ENCODE measurements at places on chromosomes 5 and 9.

GRCh38 chr9:121026260-121026691 is 23.8 kb downstream of the C5 start:
- DNase-seq, result no peak

- DNase-seq, result no peak
These were observed 2.5 kb downstream of the FREM1 start for GRCh38 chr9:14907696-14908095.

GRCh38 chr5:133742431-133742988 is 130.2 kb upstream of the FSTL4 start:
- no peak for DNase-seq

DNA sequence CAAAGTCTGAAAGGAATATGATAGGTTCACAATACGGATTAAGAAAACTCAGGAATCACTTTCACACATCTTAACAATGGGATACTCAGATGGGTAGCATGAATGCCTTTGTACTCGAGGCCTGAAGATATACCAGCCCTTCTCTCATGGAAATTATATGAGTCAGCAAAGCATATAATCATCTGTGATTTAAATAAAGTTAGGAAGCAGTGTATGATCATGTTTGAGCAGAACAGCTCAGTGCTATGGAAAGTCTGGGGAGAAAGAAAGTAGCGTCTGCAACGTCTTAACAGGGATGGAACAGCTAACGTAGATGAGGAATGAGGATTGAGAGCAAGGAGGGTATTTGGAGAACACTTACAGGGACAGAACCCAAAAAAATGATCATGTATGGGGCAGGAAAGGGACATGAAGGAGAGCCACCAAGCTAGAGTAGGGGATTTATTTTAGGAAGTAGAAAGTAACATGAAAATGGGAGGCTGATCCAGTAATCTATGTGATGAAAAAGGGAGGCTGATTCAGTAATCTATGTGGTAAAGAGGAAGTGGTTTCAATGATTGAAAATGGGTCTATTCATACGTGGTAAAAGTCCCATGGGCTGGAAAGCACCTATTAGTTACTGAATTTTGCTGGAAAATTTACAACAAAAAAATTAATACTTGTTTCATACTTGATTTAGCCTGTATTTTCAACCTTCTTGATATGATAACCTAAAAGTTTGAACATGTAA is 85.9 kb downstream of the GNA14 start:
- DNase-seq, result no peak

DNA sequence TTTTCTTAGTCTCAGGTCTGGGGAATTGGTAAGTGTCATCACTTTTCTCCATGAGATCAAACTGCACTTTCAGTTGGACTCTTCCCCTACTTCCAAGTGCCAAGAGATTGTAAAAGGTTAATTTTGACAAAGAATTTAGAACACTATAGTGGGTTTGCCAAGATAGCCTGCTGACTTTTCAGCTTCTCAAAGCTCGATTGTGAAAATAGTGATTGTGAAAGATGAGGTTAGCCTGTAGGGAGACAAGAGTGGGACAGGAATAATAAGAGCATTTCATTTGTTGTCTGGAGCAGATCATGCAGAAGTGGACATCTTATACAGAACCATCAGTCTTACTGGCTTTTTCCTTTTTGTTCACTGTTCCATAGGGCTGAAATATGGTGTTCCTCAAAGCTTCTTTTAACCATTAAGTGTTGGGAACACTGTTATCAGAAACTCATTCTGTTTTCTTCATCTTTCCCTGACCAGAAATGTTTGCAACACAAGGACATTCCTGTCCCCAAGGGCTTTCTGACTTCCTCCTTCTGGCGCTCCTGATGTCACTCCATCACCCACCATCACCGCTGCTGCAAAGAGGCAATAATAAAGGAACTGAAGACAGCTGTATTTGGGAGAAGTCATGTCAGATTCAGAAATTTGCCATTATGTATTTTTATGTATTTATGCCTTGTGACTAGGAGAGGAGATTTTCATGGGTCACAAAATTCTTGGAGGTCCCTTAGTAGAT is 11.6 kb upstream of the SPTAN1 start:
- DNase-seq, result no peak

- no peak for DNase-seq
These were observed 54.3 kb upstream of the MEGF10 start for GRCh38 chr5:127236254-127236653.

GRCh38 chr9:89185980-89186379 is 7.4 kb upstream of the SHC3 start:
- DNase-seq, result no peak

- no peak for DNase-seq
These were observed 563.3 kb downstream of the IRX1 start for GRCh38 chr5:4158750-4159447.

- DNase-seq, result no peak
These were observed 92.3 kb upstream of the FANCC start for GRCh38 chr9:95409650-95410426.

DNA sequence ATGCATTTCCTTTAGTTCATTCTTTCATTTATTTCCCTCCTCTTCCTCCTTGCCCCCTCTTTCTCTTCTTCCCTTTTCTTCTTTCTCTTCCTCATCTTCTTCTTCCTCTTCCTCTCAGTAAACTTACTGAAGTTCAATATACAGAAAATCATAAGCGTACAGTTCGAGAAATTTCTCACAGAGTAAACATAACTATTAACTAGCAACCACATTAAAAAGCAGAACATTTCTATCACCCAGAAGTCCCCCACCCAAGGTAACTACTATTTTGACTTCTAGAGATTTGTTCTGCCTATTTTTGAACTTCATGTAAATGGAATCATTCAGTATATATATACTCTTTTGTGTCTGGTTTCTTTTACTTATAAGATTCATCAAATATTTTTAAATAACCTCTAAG is 48.2 kb downstream of the TNFAIP8 start:
- DNase-seq, result no peak

DNA sequence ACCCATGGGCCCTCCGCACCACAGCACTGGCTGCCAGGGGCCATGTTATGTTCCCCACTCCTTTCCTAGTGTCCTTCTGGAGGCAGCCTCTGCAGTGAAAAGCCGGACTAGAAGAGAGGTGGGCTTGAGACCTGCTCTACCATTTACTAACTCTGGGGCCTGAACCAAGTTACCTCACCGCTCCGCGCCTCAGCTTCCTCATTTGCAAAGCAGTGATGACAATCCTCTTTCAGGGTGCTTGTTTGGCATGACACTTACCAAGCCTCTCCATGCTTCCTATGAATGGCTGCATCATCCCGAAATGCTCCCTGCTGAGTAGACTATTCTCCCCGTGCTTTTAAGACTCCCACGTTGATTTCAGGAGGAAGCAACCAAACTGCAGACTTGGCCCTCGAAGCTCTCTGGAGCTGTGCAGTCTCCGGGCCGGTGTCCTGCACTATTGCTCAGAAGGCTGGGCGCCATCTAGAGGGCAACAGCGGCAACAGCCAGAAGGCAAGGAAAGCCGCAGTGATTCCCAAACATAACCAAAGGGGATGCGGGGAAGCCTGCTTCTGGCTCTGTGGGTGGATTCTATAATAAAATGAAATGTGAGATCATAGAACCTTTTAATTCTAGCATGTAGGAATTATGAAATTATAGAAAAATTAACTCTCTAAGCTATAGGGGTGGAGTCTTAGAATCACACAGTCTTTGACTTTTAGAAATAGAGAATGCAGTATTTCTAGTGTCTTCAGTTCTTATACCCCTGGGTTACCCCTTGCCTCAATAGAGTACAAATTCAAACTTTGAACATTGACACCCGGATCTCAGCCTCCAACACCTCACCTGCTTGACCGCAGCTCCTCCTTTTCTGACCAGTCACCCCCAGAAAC is 599.8 kb upstream of the BRINP1 start:
- peak; percentile 87 for DNase-seq

DNA sequence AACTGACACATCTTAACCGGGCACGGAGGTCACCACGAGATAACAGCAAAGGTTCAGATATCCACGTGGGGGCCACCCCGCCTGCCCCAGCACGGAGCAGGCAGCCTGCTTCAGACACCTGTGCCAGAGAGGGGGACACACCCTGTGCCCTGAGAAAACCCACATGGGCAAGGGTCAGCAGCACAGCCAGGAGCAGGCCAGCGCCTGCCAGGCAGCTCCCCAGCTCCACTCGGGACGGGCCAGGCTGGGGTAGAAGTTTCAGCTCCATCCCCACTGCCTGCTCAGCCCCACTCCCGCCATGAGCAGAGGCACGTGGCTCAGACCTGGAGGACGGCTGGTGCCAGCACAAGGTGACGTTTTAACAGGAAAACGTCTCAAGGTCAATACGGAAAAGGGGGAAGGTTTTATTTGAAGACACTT is 22.2 kb downstream of the SLC12A7 start:
- DNase-seq, result no peak

- DNase-seq, result no peak
These were observed 38.3 kb downstream of the PNPLA7 start for GRCh38 chr9:137511758-137512463.

- DNase-seq, result no peak
These were observed 13.4 kb upstream of the SLC25A51 start for GRCh38 chr9:37917313-37917731.

DNA sequence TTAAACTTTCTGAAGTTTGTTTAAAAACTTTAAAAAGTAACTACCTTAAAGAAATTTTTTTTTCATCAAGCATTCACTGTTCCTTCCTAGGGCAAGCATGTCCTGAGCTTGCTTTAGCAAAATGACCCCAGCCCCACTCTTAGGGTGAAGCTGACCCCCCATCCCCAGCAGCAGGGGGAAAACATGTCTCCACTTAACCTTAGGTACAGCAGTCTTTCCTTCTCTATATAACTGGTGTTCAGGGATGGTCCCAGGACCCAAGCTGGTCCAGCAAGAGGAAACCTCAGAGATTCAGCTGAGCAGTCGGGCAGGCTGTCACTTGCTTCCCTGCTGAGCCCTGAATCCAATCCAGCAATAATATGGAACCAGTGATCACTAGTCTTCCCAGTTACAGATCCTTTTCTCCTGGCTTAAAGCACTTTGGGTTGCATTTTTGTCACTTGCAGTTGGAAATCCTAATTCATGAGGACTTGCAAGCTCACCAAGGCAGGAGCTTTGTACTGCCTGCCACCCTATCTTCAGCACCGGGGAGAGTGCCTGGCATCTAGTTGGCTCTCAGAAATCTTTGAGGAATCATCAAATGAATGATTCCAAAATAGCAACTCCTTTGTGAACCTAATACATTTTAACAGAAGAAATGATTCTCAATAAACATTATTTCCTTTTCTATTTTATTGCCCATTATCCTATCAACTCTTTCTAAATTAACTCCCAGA is 91.2 kb downstream of the FSTL4 start:
- DNase-seq, result peak; percentile 15

DNA sequence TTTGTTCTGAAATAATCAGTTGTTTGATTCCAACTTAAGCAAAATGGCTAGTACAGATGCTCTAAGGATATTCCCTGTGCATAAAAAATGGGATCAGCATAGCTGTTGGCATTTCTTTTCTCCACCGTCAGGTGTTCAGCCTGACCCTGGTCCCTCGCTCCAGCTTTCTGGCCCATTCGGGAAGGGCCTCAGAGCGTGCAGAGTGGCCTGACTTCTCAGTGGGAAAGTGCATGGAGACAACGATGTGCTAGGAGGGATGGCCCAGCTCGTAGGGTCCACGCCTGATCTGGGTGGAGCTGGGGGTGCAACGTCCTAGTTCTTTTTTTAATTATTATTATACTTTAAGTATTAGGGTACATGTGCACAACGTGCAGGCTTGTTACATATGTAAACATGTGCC is 319.1 kb upstream of the IRX4 start:
- DNase-seq, result no peak

DNA sequence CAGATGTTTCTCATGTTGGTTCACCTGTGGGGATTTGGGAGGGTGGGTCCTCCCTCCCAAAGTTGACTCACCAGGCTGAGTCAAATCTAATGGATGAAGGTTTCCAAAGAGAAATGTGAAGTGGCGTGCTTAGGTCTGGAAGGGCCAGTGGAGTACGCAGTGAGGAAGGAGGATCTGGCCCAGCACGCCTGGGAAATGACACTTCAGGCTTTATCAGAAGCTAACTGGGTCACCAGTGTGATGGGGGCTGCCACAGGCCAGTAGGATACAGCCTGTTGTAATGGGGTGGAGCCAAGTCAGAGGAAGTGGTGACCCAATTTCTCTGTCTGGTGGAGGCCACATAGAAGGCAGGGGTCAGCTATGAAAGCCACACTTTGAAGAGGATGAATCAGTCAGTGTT is 18.0 kb downstream of the POLR1E start:
- DNase-seq, result no peak

GRCh38 chr5:116546033-116546742 is 28.4 kb downstream of the SEMA6A start:
- no peak for DNase-seq

DNA sequence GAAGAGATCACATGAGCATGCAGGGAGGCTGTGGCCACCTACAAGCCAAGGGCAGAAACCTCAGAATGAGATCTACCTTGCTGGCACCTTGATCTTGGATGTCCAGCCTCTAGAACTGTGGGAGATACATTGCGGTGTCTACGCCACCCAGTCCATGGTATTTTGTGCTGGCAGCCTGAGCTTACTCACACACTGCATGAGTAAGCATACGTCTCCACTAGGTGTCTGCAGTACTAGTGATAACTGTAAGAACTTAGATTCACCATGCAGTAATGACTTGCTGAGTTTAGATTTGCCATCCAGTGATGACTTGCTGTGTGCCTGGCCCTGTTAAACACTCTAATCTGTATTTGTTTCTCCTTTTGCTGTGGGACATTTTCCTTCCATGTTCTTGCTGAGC is 417.7 kb downstream of the GADD45G start:
- DNase-seq, result no peak

DNA sequence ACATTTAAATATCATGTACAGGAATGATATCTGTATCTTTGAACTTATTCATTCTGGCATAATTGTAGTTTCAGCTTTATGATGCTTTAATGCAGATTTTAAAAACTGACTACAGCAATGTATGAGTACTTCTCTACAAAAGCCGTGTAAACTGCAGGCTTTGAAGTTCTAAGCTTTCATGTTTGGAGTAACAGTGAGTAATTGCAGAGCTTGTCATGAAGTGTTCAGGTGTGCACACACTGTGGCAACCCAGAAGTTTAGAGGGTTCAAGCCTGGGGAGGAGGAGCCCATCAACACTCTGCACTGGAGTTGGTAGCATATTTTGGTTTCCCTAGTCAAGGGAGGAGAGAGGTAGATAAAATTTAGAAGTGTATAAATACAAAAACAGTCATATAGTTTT is 130.9 kb downstream of the CD180 start:
- no peak for DNase-seq

GRCh38 chr5:35087991-35088390 is 40.2 kb upstream of the AGXT2 start:
- no peak for DNase-seq

GRCh38 chr9:128607642-128608350 is 48.9 kb downstream of the DYNC2I2 start:
- no peak for DNase-seq

DNA sequence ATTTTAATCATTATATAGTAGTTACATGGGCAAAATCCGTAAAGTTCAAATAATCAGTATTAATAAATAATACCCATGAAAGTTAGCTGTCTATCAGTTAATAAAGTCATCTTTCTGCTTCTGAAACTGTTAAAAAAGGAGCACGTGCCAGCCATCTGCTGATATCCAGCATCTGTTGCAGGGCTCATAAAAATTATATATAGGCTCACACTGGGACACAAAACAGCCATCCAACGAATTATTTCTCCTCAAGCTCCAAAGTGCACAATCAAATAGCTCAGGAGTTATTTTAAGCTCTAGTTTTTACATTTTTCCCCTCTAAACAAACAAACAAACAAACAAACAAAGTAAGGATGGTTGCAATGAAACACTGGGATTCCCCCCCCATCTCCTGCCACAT is 48.3 kb downstream of the MRPS27 start:
- no peak for DNase-seq

Data from T47D (cell line).